NCI-H1417 treated with DMSO at 0.1 percent for 48 hours (cell line): ENCODE measurements at places on chromosomes 6 and 20.

DNA sequence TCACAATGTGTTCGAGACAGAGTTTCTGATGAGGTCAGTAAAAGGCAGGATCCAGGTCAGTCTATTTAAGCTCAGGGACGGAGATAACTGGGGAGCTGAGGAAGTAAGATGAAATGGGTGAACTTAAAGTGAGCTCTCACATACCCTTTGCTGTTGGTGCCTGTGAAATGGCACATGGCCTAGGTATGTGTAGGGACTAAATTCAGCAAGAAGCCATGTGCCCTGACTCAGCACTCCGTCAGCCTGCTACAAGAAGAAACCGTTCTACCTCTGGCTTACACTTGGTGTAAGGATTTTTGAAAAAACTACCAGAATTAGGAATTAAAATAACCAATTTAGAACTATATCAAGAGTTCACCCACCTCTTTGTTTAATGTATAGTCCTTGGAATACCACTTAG, 41.1 kb upstream of the TRDN start:
- DNase-seq = no peak

DNA sequence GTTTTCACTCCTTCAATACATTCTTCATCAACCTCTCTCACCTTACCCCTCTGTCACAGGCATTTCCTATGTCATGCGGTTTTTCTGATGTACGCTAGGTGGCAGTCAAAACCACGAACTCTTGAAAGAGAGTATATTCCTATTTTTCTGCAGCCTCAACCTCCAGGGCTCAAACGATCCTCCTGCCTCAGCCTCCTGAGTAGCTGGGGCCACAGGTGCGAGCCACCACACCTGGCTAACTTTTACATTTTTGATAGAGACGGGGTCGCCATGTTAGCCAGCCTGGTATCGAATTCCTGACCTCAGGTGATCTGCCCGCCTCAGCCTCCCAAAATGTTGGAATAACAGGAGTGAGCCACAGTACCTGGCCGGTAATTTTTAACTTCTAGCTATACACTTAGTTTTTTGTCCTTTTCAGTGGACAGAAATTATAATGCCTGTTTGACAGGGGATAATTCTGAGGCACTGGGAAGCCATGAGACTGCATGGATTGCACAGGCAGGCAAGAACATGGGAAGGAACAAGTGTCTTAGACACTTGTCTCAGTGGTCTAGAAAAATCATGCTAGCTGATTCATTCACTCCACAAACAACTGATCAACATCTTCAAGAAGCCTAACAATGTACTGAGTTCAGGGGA, 22.5 kb upstream of the HFE start:
- no peak for DNase-seq

DNA sequence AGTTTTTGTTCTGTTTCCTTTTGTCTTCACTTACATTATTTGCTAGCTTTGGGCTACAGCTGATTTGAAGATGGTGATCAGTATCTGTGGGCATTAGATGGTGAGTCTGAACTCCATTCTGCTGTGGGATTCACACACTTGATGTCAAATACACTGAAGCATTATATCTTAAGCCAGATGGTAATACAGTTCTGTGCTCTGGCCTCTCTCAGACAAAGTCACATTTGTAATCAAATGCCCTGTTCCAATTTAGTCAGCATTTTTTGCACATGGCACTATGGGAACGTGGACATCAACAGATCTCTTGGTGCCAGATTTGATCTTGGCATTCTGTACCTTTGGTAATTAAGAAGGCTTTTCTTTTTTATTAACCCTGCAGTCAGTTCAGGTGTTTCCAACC, 56.0 kb downstream of the SASH1 start:
- DNase-seq = no peak

DNA sequence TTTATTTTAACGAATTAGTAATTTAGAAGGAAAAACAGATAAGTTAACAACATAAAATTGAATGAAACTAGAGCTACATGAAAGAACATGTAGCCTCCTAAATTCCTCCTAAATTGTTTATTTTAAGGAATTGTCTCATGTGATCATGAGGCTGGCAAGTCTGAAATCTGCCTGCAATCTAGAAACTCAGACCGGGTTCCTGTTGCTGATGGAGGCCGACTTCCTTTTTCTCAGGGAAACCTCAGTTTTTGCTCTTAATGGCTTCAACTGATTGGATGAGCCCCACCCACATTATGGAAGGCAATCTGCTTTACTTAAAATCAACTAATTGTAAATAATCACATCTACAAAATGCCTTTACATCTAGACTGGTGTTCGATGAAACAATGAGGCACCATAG, 267.6 kb upstream of the PRND start:
- no peak for DNase-seq

GRCh38 chr6:44234101-44235025, 11.0 kb downstream of the SLC29A1 start:
- no peak for DNase-seq
